ENCODE measurements at places on chromosomes 5 and 9.

- DNase-seq, result no peak
Observed at GRCh38 chr5:52469420-52469819, 318.3 kb upstream of the ITGA1 start.

GRCh38 chr9:95017062-95017461 lies 290.6 kb downstream of the AOPEP start:
- DNase-seq, result no peak

GRCh38 chr5:147893820-147894219 lies 12.5 kb downstream of the C5orf46 start:
- DNase-seq, result no peak

GRCh38 chr9:7456377-7456776 lies 343.2 kb downstream of the DMAC1 start:
- DNase-seq, result no peak

DNA sequence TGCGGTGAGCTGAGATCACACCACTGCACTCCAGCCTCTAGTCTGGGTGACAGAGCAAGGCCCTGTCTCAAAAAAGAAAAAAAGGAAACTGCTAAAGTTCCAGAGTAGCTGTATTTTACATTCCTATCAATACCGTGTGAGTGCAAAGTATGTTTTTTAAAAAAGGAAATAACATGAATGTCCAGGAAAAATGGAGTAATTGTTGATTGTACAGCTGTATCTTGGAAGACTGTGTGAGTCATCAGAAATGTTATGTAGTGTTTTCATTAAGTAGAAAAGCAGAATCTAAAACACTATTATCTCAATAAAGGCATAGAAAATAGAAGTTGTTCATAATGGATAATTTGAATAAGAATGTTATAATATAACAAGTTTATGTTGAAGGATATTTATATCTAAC lies 53.9 kb downstream of the ZCCHC7 start:
- DNase-seq, result no peak

- no peak for DNase-seq
Observed at GRCh38 chr5:4487581-4487980, 652.5 kb upstream of the ADAMTS16 start.

- DNase-seq, result no peak
Observed at GRCh38 chr5:57817001-57817453, 334.4 kb upstream of the ACTBL2 start.

DNA sequence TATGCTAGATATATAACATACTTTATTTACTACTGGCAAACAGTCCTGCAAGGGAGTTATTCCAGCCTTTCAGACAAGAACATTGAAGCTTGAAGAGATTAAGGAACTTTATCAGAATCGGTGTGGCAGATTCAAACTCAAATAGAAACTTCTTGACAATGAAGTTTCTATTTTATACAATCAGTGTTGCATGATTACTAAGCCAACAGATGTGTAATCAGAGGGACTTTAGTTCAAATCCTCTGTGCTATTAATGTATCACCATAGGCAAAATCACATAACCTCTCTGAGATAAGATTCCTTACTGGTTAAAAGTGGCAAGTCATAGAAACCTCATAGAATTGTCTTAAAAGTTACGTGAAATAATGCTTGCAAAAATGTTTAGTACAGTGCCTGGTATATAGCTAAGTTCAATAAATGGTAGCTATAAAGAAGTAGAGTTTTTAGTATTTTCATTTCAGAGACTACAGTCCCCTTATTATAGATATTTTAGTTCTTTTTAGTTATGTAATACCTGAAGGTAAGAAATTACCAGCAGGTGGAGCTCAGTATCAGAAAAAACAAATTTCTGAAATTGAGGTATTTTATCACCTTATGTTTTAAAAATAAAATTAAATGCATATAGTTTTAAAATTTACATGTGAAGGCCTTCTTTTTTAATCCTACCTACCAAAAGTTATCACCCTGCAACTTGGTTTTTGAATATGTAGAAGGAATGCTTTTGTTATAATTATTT lies 172.1 kb downstream of the FER start:
- peak; percentile 8 for DNase-seq
